ENCODE measurements at places on chromosomes 2 and 18.
A peak's percentile ranks its signal among the peaks of the same experiment; 100 is the strongest.

DNA sequence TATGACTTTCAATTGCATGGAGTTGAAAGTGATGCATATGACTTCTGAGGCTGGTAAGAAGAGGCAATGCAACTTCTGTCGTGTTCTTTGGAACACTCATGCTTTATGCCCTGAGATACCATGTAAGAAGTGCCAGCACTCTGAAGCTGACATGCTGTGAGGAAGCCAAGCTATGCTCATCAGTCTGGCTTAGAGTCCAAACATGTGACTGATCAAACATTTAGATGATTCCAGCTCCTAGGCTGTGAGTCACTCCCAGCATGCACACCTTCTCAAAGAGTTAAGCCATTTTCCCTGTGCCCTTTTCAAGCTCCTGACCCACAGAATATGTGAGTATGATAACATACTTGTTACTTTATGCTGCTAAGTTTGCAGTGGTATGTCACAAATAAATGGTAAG, 15.8 kb upstream of the VRK2 start:
- no peak for DNase-seq

DNA sequence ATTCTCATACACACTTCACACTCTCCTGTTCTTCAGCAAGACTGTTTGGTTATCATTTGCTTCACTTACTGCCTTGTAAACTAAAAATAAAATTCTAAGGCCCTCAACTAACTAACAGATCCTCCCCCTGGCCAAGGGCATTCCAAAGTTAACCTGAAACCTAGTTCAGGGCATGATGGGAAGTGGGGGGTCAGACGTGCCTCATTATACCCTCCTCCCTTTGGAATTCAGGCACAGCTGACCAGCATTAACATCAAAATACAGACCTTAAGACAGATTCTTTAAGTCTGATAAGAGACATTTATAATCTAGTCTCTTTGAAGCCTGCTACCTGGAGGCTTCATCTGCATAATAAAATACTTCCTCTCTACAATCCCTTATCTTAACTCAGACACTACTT, 221.0 kb downstream of the NOL4 start:
- DNase-seq, result no peak

GRCh38 chr2:221125691-221126090, 446.4 kb downstream of the EPHA4 start:
- DNase-seq, result no peak

- no peak for DNase-seq
Measured at GRCh38 chr2:181384923-181385322, 72.3 kb upstream of the ITGA4 start.

DNA sequence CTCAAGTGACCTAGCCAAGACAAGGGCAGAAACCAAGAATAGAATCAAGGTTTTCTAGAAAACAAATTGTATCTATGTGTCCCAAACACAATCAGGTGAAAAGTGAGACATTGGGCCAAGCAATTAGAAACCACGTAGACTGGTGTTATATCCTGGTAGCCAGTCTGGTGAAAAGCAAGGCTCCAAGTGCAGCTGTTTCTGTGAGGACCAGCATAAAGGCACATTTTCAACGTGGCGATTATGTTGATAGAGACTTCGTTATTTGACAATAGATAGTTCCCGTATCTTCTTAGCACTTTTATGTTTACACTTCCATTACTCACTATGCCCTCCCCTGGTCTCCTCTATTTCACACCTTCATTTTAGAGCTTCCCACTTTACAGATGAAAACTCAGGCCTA, 103.2 kb upstream of the ZFP36L2 start:
- DNase-seq, result no peak

DNA sequence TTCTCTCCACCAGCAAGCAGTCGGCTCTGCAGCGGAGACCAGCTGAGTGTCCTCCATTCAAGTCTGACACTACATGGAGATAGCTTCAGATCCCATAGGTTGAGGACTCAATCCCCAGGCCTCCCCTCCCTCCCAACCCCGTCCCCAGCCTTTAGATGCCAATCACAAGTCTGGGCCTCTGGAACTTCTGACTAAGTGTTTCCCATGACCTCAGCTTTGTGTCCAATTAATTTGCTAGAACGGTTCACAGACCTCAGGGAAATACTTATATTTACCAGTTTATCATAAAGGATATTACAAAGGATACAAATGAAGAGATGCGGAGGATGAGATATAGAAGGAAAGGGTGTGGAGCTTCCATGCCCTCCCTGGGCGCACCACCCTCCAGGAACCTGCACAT, 77.4 kb downstream of the MERTK start:
- DNase-seq, result no peak

DNA sequence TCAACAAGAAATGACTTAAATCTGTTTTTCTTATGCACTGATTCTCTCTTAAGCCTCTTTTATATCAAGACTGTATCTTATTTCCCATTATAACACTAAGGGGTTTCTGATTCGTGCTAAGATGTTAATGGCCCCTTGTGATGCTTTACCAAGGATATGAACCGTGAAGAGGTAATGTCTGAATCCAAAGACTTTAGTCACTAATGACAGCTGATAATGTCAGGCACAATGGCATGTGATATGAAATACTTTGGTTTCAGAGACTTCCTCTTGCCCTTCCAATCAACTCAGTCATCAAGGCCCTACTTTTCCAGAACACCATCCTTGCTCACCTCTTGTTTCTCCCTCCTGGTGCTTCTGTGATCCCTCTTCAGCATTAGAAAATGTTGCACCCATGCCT, 262.8 kb downstream of the KCNE4 start:
- DNase-seq, result no peak

- DNase-seq, result no peak
Measured at GRCh38 chr2:238627899-238628298, 201.2 kb downstream of the ASB1 start.

DNA sequence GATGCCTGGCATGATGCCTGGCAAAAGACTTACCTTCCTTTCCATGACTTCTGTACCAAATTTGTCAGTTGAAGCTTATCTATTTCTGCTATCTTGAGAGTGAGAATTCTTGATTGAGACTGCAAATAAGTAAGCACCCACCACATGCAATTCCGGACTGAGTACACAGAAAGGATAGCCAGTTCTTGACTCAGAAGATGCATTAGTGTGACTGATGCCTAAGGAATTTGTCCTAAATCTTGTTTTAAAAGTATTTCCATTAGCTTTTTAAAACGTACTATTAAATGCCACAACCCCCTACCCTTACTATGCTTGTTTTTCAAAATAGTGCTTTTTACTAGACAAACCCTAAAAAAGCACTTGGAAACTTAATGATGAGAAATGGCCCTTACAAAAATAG, 545 bp downstream of the MPP4 start:
- DNase-seq, result no peak

GRCh38 chr2:151544449-151544848, 134.7 kb downstream of the RIF1 start:
- no peak for DNase-seq

- no peak for DNase-seq
Measured at GRCh38 chr2:191758518-191759507, 80.9 kb downstream of the NABP1 start.

DNA sequence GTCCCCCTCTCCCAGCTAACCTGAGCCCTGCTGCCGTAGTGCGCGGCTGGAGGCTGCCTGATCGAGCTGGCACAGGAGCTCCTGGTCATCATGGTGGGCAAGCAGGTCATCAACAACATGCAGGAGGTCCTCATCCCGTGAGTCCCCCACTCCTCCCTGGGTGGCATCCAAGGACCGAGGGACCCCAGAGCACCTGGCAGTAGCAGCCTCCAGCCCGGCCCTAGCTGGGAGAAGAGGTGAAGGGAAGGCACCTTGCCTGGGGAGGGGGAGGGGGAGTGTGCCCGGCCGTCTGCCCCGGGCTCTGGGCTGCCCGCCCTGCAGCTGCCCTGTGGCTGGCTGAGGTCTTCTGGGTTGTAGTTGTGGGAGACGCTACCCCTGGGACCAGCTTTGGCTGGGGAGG, 26.3 kb downstream of the ANO7 start:
- no peak for DNase-seq

- no peak for DNase-seq
Measured at GRCh38 chr2:23200787-23201114, 184.2 kb upstream of the KLHL29 start.

GRCh38 chr18:7358989-7359726, 128.3 kb downstream of the LRRC30 start:
- no peak for DNase-seq

DNA sequence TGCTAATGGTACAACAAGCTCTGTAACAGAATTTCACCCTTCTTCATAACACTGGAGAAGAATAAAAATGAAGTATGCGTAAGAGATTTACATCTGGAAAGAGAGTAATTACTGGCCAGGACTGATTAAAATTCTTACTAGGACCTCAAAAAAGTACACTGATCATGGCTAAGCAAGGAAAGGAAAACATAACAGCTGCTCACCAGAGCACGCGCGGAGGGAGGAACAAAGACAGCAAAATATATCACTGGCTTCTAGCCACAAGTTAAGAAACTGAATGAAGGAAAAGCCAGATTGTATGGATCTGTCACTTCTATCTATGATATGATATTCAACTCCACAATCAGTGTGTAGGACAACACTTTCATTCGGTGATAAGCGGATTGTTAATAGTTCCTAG, 15.6 kb upstream of the CYTIP start:
- DNase-seq, result no peak

DNA sequence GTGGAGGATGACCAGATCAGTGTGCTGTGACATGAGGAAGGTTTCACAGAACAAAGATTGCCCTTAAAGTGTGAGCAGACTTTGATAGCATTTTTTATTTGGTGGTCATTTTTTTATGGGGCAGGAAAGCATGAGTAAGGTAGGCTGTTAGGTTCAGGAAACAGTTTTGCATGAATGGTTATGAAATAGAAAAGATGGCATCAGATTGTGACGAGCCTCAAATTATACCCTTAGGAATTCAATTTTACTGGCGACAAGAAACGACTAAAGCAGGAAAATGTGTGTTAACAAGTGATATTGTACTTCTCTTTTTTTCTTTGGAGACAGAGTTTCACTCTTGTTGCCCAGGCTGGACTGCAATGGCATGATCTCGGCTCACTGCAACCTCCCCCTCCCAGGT, 44.7 kb downstream of the PIK3C3 start:
- no peak for DNase-seq

DNA sequence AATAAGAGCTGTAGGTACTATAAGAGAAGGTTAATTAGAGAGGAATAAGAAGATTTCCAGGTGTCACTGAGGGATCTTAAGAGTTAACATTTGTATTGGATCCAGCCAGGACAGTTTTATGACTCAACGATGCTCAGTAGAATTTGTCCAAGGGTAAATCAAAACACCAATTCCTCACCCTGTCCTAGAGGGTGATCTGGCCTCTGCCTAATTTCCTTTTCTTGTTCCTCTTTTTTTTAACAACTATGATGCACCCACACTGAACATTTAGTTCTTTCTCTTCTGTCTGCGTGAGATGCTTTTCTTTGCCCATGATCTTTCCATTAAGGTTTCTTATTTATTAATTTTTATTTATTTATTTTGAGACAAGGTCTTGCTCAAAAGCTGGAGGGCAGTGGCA, 92.0 kb downstream of the PMS1 start:
- DNase-seq, result no peak

GRCh38 chr2:238591732-238592131, 165.0 kb downstream of the ASB1 start:
- DNase-seq, result no peak

DNA sequence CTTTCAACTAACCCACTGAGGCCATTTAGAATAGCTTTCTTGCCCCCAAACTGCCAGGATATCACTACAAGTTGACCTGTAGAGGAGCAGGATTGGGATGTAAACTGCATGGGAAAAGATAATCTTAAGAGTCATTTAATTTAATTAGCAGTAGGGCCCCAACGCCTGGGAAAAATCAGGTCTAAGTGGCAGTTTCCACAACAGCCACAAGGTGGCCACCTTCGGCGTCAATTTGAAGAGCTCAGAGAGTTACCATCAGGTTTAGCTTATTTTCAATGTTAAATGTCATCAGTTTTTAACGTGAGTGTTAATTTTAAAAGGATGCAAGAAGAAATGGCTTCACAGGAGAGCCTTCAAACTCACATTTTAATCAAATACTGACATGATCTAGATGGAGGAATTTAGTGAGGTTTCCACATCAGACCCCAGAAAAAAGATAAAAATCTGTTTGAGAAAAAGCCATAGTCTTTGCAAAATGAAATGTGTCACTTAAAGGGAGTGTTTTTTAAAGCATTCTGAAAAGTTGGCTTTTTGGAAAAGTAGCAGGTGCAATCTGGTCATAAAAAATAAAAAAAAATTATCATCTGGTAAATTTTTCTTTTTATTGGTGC, 77.3 kb upstream of the UPP2 start:
- peak; percentile 23 for DNase-seq

DNA sequence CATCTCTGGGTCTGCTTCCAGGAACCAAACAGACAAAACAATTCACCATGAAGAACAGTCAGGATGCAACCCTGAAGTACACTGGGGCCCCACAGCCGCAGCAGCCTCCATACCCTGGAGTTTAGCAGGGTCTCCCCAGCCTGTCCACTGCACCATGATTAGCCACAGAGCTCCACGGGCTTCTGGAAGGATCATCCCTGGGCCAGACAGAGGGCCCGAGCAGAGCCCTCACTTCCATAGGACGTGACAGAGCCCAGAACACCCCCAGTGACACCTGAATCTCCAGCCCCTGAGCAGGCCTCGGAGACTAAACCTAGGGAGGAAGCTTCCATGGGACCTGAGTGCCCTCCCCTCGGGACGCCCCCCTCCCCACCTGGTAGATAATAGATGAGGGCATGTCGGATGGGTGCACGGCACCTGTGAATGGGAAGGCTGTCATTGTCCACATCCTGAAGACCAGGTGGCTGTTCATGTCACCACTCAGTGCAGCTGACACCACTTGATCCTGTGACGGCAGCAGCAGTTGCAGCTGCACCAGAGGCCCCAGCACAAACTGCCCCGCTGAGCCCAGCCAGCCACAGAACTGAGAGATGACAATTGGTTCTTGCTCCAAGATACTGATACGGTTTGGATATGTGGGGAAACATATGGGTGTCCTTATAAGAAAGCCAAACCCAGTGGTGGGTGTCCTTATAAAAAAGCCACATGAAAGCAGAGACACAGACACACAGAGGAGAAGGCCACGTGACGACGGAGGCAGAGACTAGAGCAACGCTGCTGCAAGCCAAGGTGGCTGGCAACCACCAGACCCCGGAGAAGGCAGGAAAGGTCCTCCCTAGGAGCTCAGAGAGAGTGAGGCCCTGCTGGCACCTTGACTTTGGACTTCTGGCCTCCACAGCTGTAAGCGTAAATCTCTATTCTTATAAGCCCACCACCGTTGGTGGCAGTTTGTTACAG, 23.2 kb downstream of the KIF1A start:
- DNase-seq, result no peak

- DNase-seq, result no peak
Measured at GRCh38 chr2:67456428-67456827, 59.3 kb downstream of the ETAA1 start.

DNA sequence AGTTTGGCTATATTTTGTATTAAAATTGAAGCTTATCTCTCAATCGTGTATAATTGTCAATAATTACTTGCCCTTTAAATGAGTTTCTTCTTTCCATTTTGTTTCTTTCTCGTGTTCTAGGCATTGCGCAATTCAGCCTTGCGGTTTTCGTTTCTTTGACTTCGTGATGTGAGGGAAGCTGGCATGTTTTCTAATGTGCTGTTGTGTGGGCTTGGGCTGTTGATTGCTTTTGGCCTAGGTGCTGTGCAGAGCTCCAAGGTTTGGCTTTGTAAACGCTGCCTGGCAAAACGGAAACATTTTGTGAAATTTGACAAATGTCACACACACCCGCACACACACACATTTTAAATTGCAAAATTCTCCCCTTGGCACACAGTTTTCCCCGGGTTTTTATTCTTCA, 242.6 kb upstream of the TCF4 start:
- no peak for DNase-seq
